ENCODE measurements at places on chromosomes 13 and 19.
A peak's percentile ranks its signal among the peaks of the same experiment; 100 is the strongest.

- no peak for DNase-seq
Observed at GRCh38 chr19:48113190-48113917, 2.7 kb upstream of the PLA2G4C start.

DNA sequence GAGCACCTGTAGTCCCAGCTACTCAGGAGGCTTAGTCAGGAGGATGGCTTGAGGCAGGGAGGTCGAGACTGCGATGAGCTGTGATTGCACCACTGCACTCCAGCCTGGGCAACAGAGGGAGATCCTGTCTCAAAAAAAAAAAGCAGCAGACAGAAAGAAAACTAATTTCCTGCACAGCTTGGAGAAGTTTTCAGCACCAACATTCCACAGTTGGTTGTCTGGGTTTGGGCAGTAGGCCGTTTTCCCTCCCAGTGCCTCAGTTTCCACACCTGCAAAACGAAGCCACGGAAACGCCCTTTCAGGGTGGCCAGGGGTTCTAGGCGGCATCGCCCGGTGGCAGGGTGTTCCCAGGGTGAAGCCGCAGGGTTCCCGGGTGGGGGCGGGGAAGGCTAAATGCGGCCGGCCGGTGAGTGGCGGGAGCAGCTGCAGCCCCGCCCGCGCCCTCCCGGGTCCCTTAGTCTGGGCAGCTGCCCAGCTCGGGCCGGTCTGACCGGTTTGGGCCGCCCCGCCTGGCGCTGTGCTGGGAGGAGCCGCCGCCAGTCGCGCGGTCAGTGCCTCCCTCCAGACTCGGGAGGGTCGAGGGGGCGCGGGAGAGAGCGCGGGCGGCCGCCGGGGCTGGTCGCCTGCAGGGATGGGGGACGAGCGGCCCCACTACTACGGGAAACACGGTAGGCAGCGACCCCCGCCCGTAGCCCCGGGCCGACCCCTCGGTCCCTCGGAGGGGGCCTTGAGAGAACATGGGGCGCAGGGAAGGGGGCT lies at the start of gene SLC44A2:
Gene SLC44A2, plus strand, starts transcription at position 551 of the 759 bp plus-strand sequence. Its CDS starts 81 bp downstream, at position 632.
- peak; percentile 86 for DNase-seq

GRCh38 chr13:25001476-25002206 lies 94.3 kb upstream of the PABPC3 start:
- DNase-seq = no peak

DNA sequence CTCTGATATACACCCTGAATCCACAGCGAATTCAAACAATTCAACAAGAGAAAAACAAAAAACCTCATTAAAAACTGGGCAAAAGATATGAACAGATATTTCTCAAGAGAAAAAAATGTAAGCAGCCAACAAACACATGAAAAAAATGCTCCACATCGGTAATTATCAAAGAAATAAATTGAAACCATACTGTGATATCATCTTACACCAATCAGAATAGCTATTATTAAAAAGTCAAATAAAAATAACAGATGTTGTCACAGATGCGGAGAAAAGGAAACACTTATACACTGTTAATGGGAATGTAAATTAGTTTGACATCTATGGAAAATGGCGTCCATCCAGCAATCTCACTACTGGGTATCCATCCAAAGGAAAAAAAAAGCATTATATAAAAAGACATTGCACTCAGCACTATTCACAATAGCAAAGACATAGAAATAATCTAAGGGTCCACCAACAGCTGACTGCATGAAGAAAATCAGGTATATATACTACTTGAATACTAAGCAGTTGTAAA lies 1495.0 kb upstream of the PCDH20 start:
- DNase-seq = no peak

- DNase-seq = no peak
Observed at GRCh38 chr13:40586886-40587565, 79.4 kb downstream of the FOXO1 start.

GRCh38 chr19:44303976-44304568 lies 753 bp downstream of the ZNF235 start:
- DNase-seq = no peak

DNA sequence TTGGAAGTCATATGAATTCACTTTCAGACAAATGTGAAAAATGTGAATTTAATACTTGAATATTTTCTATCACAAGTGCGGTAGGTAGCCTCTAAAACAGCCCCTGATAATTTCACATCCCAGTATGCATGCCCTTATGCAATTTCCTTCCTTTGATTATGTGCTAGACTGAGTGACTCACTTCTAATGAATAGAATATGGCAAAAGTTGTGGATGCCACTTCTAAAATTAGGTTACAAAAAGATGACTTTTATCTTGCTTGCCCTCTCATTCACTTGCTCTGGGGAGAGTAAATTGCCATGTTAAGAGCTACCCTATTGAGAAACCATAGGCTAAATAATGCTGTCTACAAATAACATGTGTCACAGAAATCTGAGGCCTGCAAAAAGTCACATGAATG lies 402.5 kb upstream of the PCDH9 start:
- DNase-seq = no peak

GRCh38 chr19:49718991-49719390 lies 28.1 kb downstream of the CPT1C start:
- DNase-seq = no peak

DNA sequence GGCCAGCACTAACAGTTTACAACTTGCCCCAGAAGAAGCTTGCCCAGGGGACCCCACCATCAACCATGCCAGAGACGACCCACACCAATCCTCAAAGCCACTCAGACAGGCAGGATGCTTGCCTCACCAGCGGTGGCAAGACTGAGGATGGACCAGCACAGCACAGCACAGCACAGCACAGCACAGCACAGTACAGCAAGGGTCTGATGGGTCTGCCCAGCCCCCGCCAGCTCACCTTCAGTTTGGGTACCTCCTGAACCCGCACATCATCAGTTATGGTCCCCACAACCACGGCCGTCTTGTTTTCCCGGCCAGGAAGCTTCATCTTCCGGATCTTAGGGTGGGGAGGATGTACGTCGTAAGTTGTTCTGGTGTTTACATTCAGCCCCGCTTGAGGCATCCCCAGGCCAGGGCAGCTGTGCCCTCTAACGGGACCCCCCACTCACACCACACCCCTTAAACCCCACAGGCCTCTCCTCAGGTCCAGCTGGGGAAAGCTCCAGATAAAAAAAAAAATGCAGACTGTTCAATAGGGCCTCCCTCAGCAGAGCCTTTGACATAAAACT lies 1.7 kb upstream of the FAM83E start:
- no peak for DNase-seq

GRCh38 chr13:46278474-46278873 lies 66.7 kb downstream of the LRRC63 start:
- DNase-seq = no peak

GRCh38 chr13:28268800-28269223 lies 130.5 kb downstream of the PAN3 start:
- no peak for DNase-seq

- no peak for DNase-seq
Observed at GRCh38 chr19:8566855-8567254, 10.4 kb downstream of the MYO1F start.

DNA sequence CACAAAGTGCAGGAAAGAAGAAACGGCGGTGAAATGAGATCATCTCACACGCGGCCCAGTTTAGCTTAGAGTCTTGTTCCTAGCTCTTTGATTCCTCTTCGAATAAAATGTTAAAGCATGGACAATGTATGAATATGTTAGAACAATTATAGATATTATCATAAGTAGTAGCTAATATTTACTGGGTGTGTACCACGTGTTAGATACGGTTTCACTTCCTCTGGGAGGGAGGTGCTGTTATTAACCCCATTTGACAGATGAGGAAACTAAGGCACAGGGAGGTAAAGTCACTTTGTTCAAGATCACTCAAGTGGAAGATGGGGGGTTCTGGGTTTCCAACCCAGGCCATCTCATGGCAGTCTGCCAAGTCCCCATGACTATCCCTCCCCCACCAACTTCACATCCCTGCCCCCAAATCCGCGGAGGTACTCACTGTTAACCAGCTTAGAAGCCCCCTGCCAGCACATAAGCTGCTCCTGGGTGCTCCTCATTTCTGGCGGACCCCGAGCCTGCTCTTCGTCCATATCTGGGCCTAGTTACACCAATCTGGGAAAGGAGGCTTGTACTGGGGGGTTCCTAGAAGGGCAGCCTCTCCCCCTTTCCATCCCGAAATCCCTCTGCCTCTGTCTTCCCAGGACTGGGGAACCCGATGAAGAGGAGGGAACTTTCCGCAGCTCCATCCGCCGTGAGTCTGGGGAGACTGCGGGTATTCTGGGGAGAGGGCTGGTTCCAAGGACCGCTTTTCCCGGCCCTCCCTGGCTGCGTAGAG lies 1.0 kb upstream of the FXYD7 start:
- DNase-seq = no peak

GRCh38 chr13:49295244-49295643 lies 47.5 kb downstream of the CDADC1 start:
- no peak for DNase-seq

DNA sequence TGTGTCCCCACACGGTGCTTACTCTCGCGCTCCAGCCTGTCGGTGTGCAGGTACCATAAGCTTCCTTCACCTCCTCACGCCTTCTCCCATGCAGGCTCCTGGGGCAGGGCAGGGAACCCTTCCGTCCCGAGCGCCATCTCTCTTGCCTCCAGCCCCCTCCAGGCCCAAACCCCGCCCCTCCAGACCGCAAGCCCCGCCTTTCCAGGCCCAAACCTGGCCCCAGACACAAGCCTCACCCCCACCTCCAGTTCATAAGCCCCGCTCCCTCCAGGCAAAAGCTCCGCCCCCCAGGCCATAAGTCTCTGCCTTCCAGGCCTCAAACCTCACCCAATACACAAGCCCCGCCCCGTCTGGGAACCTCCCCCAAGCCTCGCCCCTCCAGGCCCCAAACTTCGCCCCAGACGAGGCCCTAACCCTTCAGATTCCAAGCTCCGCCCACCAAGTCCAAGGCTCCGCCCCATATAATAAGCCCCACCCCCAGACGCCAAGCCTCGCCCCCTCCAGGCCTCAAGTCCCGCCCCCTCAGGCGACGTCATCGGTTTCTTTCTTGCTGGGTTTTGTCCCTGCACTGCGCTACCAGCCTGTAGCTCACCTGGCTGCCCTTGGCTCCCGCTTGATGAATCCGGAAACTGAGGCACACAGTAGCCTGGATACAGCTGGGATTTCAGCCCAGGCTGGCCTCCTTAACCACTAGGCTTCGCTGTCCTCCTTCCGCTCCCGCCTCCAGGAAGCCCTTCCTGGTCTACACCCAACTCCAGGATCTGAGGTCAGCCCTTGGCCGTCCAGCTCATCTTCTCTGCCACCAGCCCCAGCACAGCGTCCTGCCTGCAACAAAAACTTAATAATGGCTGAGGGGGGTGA lies 16.1 kb downstream of the MKNK2 start:
- DNase-seq = peak; percentile 78

- no peak for DNase-seq
Observed at GRCh38 chr19:911197-912033, 1.6 kb downstream of the R3HDM4 start.

- no peak for DNase-seq
Observed at GRCh38 chr19:8250596-8250995, 41.4 kb downstream of the CERS4 start.

DNA sequence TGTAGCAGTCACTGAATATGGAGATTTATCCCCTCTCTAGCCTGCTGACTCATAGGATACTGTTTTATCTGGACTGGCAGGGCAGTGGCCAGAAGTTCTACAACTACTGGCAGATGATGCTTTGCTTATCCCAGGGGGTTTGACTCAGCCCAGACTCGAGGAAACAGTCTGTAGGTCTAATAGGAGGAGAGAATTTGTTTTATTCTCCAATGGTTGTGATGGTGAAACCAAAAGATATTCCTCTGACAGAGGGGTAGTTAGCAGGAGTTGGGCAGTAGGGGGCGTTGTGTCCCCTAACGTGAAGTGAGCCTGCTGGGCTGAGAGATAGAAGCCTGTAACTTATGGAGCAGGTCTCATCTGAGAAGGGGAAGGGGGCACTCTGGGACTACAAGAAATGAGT lies 74.9 kb downstream of the WTIP start:
- no peak for DNase-seq

- no peak for DNase-seq
Observed at GRCh38 chr13:43196086-43196621, 172.8 kb downstream of the DNAJC15 start.

DNA sequence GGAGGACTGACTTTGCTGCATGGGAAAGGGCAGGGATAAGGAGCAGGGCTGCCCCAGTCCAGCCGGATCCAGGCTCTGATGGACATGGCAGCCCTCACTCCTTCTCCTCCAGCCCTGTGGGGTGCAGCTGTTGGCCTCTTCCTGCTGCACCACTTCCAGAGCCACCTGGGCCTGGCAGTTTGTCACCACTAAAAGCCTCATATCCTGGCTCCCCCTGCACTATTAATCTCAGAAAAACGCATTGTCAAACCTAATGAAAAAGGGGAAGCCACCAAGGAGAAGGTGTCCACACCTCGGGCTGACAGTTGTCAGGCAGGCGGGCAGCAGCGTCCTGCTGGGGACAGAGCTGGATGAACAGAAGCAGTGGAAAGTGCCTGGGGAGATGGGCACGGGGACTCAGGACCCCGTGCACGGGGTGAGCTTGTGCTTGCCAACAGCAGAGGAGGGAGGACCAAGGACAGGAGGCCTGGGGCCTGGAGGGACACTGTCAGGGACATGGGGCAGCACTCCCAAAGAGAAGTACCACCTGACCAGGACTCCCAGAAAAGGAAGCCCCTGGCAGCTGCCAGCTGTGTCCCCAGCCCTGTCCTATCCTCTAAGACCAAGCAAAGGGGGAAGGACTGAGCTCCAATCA lies 151.1 kb upstream of the TSHZ3 start:
- no peak for DNase-seq

GRCh38 chr13:28657784-28658538 lies 969 bp upstream of the POMP start:
- DNase-seq = no peak

DNA sequence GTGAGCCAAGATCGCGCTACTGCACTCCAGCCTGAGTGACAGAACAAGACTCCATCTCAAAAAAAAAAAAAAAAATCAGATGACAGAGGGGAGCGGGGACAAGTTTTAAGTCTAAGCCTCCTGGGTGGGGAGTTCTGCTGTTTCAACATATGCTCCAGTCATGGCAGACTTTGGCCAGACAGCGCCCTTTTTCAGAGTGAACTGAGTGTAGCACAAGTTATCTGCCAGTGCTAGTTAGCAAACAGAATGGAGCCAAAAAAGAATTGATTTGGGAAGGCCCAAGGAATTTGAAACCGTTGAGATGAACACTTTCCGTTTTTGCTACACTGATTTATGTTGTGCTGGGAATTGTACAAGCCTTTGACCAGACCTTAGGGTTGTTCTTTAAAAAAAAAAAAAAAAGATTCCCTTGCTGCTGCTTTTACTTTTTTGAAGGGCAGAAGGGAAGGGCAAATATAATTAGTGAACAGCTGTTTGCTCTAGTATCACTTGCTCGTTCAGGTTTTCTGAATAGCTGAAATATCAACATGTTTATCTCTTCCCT lies 5.7 kb downstream of the ACTN4 start:
- no peak for DNase-seq
